Stimulated activated CD4-positive, alpha-beta T cell treated with anti-CD3 and anti-CD28 coated beads, Interleukin-1b, Interleukin-23, amount 100 ng/mL, for 1 hour (primary cell): ENCODE measurements at places on chromosomes 4 and X.

DNA sequence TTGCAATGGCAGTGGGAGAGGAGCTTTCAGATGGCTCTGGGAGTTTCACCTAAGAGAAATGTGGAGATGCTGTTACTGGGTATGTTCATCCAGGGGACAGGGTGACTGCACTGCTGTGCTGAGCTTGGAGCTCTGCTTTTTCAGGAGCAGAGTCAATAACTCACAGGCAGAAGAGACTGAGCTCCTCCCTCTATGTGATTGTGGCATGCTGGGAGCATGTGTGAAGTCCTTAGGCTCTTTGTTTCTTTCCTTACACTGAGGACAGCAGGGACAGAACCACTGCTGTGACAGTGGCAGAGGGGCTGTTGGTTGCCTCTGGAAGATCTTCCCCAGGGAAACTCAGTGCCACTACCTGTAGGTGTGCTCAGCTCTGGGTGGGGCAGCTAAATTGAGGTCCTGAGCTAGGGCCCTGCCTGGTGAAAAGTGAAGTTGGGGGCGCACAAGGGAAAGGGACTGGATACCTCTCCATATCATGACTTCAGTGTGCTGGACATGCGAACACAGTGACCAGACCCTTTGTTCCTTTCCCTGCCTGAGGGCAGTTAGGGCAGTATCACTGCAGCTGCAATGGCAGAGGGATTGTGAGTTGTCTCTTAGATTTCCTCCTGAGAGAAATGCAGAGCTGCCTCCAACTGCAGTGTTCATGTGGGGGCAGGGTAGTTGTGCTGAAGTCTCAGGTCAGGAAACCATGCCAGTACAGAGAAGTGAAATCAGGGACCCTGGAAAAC is 156.7 kb downstream of the TENT5D start:
- no peak for DNase-seq

- DNase-seq = peak; percentile 1
Observed at GRCh38 chr4:98828801-98829200, 100.1 kb downstream of the EIF4E start.

GRCh38 chr4:120864969-120865368 is 57.6 kb downstream of the PRDM5 start:
- no peak for DNase-seq

GRCh38 chr4:60897415-60897814 is 302.7 kb upstream of the ADGRL3 start:
- DNase-seq = no peak

GRCh38 chr4:40723728-40724127 is 26.0 kb upstream of the NSUN7 start:
- DNase-seq = no peak

- no peak for DNase-seq
Observed at GRCh38 chr4:124203613-124204238, 508.8 kb downstream of the ANKRD50 start.

- DNase-seq = no peak
Observed at GRCh38 chr4:61588621-61589402, 388.7 kb downstream of the ADGRL3 start.

DNA sequence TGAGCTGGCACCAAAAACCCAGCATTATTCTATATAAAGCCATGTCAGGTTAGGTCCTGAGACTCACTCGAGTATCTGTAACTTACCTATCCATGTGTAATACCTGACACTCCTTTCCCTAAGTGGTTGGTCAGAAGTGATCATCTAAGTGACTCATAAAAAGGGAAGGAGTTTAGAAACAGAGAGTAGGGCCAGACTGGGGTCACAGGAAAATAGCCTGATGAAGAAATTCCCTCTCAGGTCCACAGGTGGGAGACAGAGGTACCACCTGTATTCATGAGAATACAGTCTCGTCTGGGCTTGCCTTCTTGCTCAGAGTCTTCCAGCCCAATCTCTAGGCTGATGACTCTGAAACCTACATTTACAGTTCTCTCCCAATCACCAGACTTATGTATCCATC is 161.8 kb upstream of the MAP3K15 start:
- no peak for DNase-seq

DNA sequence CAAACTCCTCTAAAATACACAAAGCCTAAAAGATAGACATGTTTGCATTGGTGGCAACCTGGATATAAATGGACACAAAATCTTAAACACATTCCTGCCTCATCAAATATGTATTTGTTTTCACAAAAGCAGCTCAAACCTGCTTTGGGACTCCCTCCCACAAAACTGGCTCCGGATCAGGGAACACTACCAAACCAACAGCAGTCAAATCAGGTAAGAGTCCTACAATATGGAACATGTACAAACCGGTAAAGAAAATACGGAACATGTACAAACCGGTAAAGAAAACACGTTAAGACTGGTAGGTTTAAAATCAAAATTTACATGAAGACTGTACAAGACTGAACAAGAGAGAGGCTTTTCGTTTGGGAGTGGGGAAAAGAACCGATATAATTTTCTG is 4.3 kb downstream of the AMTN start:
- no peak for DNase-seq

- no peak for DNase-seq
Observed at GRCh38 chr4:123250843-123251242, 145.8 kb upstream of the SPRY1 start.

GRCh38 chr4:102757681-102758080 is 3.1 kb downstream of the MANBA start:
- DNase-seq = no peak

GRCh38 chrX:141158084-141158483 is 18.8 kb downstream of the LDOC1 start:
- no peak for DNase-seq

GRCh38 chr4:184534511-184535391 is 60.4 kb upstream of the IRF2 start:
- DNase-seq = no peak

GRCh38 chrX:119706616-119707015 is 13.6 kb upstream of the SEPTIN6 start:
- DNase-seq = no peak

DNA sequence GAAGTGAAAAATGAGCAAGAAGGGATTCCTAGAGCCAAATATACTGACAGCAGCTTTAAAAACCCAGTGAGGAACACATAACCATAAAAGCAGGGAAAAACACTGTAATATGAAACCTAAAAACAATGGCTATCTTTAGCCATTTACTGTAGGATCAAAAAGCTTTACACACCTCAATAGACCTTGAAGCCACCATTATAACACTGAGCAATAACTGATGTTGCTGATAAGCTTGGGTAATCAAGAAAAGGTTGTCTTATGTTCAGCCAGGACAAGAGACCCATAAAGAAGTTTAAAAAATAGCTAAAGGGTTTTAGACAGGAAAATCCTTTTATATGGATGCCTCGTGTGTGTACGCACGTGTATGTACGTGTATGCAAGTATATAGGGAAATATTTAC is 16.9 kb downstream of the GATB start:
- DNase-seq = no peak
